ENCODE measurements at places on chromosomes 16 and 17.

GRCh38 chr17:66538776-66539175 lies 236.4 kb downstream of the PRKCA start:
- DNase-seq, result no peak

- DNase-seq, result no peak
These were observed 95.7 kb upstream of the SOX9 start for GRCh38 chr17:72025113-72025512.

DNA sequence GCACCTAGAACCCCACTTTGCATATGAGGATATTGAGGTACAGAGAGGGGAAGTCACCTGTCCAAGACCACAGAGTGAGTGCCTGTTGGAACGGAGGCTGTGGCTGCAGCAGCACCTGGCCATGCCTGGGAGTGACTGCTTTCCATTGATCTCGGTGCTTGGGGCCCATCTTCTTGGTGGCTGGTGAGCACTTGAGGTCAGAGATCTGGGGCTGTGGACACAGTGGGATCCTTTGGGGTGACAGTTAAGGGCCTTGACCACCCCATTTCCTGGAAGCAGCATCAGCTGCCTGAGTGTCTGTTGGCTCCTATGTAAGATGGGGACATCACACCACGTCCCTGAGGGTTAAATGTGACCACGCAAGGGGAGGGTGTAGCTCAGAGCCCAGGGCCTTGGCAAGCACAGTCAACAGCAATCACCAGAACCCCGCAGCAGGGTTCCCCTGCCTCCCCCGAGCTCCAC lies 111.7 kb downstream of the IRF8 start:
- DNase-seq, result no peak

GRCh38 chr16:23496821-23497542 lies 13.3 kb downstream of the GGA2 start:
- no peak for DNase-seq

DNA sequence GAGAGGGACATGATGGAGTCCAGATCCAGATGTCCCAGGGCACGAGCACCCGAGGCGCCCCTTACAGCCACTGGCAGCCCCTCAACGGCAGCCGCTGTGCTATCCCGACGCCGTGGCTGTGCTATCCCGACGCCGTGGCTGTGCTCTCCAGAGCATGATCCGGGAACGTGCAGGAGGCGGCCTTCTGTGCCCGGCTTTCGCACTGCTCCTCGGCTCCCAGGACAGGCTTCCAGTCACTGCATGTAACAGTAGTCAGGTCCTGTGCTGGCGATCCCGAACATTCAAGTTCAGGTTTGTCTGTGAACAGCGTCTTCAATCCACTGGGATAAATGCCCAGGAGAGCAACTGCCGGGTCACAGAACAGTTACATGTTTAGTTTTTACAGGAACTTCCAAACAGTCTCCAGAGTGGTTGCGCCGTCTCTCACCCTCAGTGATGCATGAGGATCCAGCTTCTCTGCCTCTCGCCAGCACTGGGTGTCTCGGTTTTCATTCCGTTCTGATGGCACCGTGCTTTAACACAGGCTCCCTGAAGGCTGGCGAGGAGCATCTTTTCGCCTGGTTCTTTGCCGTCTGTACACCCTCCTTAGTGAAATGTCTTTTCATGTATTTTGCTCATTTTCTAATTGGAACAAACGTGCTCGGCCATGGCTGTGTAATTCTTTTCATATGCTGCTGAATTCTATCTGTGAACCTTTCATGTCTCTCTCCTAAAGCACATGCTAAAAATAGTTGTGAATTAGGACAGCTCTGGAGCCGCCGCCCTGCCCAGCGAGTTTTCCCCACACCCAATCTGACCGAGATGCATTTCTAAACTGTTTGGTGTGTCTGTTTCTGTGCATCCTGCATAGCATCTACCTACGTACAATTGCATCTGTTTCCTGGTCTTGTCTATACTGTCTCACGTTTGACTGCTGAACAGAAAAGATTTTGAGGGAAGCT lies 72.6 kb upstream of the METRNL start:
- no peak for DNase-seq

GRCh38 chr17:47367257-47367656 lies 43.5 kb downstream of the EFCAB13 start:
- no peak for DNase-seq

DNA sequence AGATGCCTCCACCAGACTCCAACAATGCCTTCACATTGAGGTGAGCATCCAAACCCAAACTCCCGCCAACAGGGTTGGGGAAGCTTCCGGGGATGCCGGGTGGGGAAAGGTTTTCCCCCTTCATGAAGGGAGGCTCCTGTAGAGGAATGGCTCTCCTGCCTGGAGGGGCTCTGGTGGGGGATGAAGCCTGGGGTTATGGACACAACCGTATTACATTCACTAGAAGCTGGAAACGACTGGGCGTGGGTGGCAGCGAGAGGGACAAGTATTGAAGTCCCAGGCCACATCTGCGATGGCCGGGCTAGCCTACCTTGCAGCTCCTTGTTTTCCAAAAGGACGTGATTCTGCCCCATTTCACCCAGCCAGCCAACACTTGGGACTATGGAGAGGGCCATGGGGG lies 321.1 kb downstream of the C16orf95 start:
- no peak for DNase-seq

GRCh38 chr16:88970050-88970449 lies 7.0 kb downstream of the CBFA2T3 start:
- DNase-seq, result no peak

DNA sequence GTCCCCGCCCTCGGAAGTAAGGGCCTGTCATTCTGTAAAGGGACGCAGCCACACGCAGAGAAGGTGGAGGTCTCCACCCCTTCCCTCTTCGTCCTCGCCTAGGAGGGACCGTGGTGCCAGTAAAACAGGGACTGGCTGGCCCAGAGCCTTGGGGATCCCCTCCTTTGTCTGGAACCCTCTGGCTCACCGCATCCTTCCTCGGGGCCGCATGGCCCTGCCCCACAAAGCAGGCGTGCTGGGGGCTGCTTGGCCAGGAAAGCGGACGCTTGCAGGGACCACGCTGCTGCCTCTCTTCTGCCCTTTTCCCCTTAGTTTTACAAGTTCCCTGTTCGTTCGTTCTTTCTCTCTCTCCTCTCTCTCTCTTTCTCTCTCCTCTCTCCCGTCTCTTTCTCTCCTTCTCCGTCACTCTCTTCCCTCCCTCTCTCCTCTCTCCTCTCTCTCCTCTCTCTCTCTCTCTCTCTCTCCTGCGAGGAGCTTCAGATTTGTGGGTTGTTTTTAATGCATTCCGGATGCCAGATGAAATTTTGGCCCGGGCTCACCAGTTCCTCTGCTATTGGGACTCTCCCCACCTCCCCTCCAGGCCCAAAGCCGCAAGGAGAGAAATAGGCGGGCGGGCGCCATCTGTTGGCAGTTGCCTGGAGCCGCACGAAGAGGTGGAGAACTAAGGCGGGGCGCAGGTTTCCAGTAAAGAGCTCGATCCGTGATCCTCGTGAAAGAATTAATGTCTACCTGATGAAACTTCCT lies 35.1 kb upstream of the CDRT4 start:
- peak; percentile 61 for DNase-seq

DNA sequence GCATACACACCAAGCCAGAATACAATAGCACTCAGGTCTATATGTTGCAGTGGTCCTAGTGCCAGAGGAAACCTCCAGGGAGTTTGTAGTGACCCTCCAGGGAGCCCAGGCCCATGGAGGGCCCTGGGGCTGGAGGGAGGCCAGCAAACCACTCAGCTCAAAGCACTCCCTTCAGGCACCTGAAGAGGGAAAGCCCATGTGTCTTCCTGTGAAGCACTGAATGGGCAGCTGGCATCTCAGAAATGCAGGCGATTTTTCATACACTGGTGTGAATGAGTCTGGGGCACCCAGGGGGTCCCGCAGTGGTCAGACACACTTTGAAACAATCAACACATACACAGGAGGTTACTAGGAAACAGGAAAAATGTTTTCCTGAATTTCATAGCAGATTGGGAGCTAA lies 12.8 kb downstream of the TBC1D26 start:
- DNase-seq, result peak; percentile 13

- no peak for DNase-seq
These were observed 31.8 kb upstream of the TENT4B start for GRCh38 chr16:50121278-50121677.

GRCh38 chr17:67359960-67360791 lies 6.2 kb downstream of the PSMD12 start:
- DNase-seq, result no peak

DNA sequence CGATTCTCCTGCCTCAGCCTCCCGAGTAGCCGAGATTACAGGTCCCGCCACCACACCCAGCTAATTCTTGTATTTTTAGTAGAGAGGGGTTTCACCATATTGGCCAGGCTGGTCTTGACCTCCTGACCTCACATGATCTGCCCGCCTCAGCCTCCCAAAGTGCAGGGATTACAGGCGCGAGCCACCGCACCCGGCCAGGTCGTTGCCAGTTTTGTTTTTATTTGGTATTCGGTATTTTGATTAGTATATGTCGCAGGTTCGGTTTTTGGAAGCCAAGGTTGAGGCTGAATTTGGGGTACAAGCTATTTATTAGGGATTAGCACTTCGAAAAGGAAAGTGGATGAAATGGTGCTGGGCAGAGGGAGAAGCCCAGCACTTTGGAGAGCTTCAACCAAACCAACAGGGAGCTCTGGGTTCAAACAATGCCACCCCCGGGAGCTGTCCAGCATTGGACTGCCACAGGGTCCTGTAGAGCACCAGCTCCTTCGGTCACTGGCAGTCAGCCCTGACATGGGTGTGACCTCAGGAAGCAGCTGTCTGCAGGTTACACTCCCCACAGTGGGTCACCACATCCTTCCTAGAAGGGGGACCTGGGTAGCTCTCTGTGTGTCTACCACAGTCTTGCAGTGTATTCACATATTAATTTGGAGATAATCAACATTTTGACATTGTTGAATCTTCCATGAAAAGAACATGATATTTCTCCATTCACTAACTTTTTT lies 1.5 kb upstream of the CLEC10A start:
- DNase-seq, result no peak

- DNase-seq, result no peak
These were observed 2.7 kb downstream of the MPO start for GRCh38 chr17:58277802-58278595.

- no peak for DNase-seq
These were observed 7.7 kb downstream of the NUBP1 start for GRCh38 chr16:10751291-10751697.

DNA sequence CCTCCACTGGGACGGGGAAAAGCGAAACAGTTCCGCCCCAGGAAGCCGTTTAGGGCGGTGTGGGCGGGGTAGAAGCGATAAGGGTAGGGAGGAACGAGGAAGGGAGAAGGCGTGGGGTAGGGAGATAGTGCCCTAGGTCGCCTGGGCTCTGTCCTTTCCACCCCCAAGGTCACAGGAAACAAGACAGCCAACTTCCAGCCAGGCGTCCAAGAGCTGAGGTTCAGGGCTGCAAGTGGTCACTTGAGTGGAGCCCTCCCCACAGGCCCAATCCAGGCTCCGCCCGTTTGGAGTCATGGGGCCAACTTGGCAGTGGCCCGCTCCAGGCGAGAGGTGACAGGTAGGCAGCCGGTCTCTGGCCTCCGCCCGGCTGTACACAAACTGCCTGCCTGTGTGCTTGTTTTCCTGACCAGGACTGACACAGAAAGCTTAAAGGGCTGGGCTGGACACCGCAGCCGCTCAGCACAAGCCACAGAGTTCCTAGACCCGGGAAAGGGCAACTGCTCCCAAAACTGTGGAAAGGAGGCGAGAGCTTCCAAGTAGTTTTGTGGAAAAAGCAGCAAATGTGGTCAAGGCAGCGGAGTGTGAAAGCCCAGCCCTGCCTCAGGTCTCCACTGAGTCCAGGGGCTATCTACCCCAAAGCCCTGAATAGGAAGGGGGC lies at the start of gene RILP:
Gene RILP, minus strand, starts transcription at position 23 of the 658 bp plus-strand sequence. CDS start 62 bp downstream, outside the sequence.
- no peak for DNase-seq

GRCh38 chr16:89990799-89991198 lies 28.5 kb downstream of the DBNDD1 start:
- DNase-seq, result no peak

DNA sequence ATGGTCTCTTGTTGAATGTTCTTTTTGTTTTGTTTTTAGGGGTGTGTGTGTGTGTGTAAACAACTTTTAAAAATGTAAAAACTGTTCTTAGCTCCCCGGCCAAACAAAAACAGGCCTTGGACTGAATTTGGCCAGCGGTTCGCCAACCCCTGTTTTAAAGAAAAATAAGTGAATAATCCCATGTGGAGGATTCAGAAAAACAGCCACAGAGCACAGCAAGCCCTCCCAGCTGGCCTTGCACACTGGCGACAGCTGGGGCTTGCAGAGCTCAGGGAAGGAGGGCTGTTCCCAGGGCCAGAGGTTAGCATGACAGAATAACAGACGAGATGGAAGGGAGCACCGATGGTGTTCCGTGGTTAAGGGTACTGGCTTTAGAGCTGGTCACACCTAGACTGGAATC lies 39.0 kb downstream of the EMP2 start:
- no peak for DNase-seq

DNA sequence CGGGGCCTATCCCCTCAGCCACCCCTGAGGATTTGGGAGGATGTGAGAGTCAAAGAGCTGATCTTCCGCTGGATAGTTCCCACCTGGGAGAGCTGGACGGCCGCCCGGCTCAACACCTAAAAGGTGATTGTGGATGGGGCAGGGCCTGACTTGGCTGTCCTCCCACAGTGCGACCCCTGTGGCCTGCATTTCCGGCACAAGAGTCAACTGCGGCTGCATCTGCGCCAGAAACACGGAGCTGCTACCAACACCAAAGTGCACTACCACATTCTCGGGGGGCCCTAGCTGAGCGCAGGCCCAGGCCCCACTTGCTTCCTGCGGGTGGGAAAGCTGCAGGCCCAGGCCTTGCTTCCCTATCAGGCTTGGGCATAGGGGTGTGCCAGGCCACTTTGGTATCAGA lies 4.5 kb downstream of the BCL6B start:
- no peak for DNase-seq

GRCh38 chr16:82396509-82396908 lies 226.5 kb upstream of the MPHOSPH6 start:
- DNase-seq, result no peak

DNA sequence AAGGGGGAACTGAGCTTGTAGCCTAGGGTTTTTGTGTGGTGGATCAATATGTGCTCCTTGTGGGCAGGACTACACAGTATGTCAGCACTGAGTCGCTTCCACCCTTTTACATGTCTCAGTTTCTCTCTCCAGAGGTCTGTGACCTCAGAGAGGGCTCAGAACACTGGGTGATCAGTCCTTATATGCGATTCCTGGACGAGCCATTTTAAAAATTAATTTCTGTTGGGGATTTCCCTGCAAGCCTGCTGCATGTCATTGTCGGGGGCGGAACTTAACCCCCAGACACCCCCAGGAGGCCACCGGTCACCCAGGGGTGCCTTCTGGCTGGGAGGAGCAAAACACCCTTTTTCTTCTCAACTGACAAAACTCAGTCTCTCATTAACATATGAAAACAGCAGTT lies 14.1 kb downstream of the DHRS7B start:
- no peak for DNase-seq

GRCh38 chr16:86239381-86239780 lies 270.9 kb upstream of the FOXF1 start:
- no peak for DNase-seq

DNA sequence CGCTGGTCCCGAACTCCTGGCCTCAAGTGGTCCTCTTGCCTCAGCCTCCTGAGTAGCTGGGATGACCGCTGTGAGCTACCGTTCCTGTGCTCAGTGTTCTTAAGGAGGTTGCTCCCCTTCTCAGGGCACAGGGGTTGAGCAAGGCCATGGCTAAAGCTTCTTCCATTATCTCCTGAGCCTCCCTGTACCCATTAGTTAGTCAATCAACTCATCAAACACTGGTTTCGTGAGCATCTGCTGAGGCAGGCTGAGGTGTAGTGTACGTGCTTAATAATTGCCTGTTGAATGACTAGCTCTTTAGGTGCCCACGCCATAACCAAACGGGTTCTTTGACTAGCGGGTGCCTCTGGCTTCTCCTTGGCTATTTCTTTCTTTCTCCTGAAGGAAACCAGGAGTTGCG lies 11.7 kb downstream of the SGCA start:
- no peak for DNase-seq

- DNase-seq, result no peak
These were observed 71.6 kb downstream of the PGS1 start for GRCh38 chr17:78449983-78450595.

- no peak for DNase-seq
These were observed 63.3 kb downstream of the PECAM1 start for GRCh38 chr17:64327201-64327930.
